ENCODE measurements at places on chromosomes 4 and X.

- no peak for DNase-seq
Measured at GRCh38 chr4:176107695-176108094, 42.1 kb downstream of the WDR17 start.

DNA sequence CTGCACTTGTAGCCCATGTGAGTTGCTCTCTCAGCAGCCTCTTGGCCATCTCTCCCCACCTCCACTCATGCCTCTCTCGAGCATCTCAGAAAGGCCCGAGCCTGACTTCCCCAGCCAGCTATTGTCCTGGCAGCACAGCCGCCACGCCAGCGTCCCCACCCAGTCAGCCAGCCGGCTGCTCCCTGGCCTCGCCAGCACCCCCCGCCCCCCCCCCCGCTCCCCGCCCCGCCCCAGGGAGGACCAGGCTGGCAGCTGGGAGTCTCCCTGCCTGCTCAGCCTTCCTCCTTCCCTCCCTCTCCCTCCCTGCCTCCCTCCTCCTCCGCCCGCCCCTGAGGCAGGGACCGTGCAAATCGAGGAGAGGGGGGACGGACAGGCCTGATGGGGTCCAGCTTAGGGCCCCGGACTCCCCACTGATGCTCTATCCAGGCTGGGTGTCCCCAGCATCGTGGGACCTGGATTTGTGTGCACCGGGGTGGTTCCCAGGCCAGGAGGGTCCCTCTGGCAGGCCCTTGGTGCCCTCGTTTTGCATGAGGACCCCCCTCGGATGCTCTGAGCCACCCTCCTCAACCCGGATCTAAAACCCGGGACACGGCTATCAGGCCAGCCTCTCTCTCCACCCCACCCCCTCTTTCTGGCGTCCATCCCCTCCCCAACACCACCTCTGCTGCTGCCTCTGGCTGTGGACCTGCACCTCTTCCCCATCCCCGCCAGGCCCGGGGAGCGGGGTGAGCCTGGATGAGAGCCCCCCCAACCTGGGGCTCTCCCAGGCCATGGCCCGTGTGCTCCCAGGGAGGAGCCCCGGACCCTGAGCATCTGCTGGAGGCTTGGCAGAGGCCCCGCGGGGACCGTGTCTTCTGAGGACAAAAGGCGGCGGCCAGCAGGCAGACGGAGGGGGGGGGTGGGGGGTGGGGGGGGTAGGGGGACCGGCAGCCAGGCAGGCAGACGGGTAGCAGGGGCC lies at the start of gene GPR173:
Gene GPR173 (plus strand): TSS at position 621 of the 958 bp plus-strand sequence. CDS start 27,833 bp downstream, outside the sequence.
- DNase-seq, result no peak

GRCh38 chrX:23792861-23793553 lies 10.0 kb downstream of the SAT1 start:
- DNase-seq, result no peak

GRCh38 chr4:111037591-111038360 lies 414.9 kb upstream of the PITX2 start:
- DNase-seq, result no peak

GRCh38 chr4:9800848-9801247 lies 19.4 kb downstream of the DRD5 start:
- no peak for DNase-seq

Data from RCC 7860 (cell line).